ENCODE measurements at places on chromosomes 1 and 21. TPM values are rescaled to one million over a fixed set of nuclear protein-coding genes. Genes with fewer than 3 reads are reported as not detected.

CHRM3 gene
- 0.12 TPM for polyA plus RNA-seq

TRIM46 gene
- polyA plus RNA-seq: 2.0 TPM

CFH gene
- 1.3 TPM for polyA plus RNA-seq

BCAR3 gene
- 123 TPM for polyA plus RNA-seq

- DNase-seq: no peak
Observed at GRCh38 chr1:223344491-223344890, 19.5 kb downstream of the SUSD4 start.

All from mammary epithelial cell (primary cell).